ENCODE measurements at places on chromosomes 7 and 10. TPM values are rescaled to one million over a fixed set of nuclear protein-coding genes. Genes with fewer than 3 reads are reported as not detected.

GRCh38 chr10:131818510-131819234, 82.1 kb upstream of the PPP2R2D start:
- no peak for DNase-seq

GRCh38 chr10:80050752-80051151, 27.7 kb upstream of the TMEM254 start:
- DNase-seq = no peak

- DNase-seq = no peak
Measured at GRCh38 chr10:126062131-126063032, 166.0 kb downstream of the FANK1 start.

DNA sequence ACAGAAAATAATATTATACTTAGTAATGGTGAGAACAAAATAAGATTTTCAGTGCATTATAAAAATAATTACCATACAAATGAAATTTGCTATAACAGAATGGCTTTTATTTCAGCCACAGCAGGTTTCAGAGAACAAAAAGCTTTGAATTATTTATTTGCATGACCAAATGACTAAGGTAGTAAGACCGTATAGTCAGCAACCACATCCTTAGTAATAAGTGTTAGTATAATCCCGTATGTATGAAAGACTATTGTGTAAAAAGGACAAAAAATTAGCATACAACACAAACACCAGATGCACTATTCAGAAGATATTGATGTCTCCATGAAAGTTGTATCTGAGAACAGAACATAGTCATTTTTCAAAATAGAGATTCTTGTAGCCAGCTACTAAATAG, 12.2 kb downstream of the PDZD8 start:
- no peak for DNase-seq

DNA sequence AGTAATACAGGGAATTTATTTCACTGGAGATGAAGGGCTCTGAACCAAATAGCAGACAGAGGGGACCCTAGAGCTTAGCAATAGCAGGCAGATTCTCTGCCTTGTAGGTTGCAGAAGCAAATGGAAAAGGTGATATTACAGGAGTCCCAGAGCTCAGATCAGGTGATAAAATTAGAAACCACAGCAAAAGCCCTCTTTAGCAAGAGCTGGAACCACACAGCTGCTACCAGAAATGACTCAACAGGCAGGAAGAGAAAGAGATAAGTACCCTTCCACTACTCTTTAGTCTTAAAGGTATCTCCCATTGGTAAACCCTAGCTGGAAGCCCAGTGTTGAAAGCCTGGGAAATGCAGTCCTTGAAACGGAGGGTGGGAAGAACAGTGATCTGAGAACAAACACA, 535.6 kb upstream of the GHITM start:
- DNase-seq = no peak

GRCh38 chr10:119199231-119199992, 8.0 kb upstream of the GRK5 start:
- DNase-seq = peak; percentile 44

GRCh38 chr7:129615018-129615417, 3.5 kb downstream of the NRF1 start:
- no peak for DNase-seq

- peak; percentile 58 for DNase-seq
Measured at GRCh38 chr7:1951159-1951536, 281.1 kb downstream of the ELFN1 start.

- DNase-seq = peak; percentile 81
Measured at GRCh38 chr7:4791738-4792536, 16.5 kb downstream of the AP5Z1 start.

Gene SPDYE5
- 0.25 TPM for total RNA-seq

Gene LRRD1
- not detected for total RNA-seq

Gene CPA1
- not detected for total RNA-seq

Gene FGF8
- total RNA-seq = not detected

Gene UTF1
- total RNA-seq = not detected

Gene KLF14
- not detected for total RNA-seq

Gene DKK1
- not detected for total RNA-seq
